Posterior vena cava (tissue), 2 donors: ENCODE measurements at places on chromosomes 4 and X. TPM values are rescaled to one million over a fixed set of nuclear protein-coding genes. Genes with fewer than 3 reads are reported as not detected.

GRCh38 chr4:65653740-65654361, 16.4 kb downstream of the EPHA5 start:
- no peak for DNase-seq

GRCh38 chr4:45064741-45065140, 338.4 kb upstream of the GNPDA2 start:
- no peak for DNase-seq

GRCh38 chr4:139175646-139176301, 1.2 kb downstream of the ELF2 start:
- DNase-seq = no peak

- no peak for DNase-seq
Measured at GRCh38 chr4:150215601-150216000, 137.4 kb downstream of the DCLK2 start.

DNA sequence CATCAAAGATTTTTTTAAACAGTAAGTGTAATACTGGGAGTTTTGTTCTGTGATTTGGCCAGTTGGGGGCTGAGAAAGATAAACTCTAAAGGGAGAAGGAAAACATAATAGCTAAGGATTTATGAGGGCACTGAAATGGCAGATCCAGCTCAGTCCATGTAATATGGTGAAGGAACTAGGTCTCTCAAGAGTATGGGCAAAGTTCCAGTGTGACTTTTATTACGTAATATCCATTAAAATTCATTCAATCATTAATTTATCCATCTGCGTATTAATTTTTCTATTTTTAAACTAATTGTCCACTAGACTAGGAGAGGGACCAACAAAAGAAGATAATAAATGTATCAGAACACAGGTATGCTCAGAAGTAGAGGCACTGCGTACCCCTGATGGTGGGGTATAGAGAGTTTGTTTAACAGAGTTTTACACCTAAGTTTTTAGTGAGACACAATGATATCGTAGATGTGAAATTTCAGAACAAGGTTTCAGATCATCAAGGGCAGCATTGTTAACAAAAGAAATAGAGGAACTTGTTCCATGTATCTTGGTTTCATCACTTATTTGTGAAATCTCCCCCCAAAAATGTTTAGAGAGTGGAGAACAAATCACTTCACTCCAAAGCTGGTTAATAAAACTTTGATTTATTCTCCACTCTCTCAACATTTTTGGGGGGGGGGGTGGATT, 351.1 kb downstream of the GRXCR1 start:
- DNase-seq = no peak

DNA sequence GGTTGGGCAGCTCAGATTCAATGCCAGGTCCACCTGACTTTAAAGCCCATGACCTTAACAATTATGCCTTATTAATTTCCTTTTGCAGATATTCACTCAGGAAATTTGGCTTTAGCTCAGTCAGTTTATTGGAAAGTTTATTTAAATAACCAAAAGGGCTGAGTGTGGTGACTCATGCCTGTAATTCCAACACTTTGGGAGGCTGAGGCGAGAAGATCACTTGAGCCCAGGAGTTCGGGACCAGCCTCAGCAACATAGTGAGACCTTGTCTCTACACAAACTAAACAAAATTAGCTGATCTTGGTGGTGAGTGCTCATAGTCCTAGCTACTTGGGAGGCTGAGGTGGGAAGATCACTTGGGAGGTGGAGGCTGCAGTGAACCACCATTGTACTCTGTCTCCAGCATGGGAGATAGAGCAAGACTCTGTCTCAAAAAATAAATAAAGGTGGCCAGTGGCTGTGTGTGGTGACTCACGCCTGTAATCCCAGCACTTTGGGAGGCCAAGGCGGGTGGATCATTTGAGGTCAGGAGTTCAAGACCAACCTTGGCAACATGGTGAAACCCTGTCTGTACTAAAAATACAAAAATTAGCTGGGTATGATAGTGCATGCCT, 43.3 kb downstream of the RHOH start:
- no peak for DNase-seq

DNA sequence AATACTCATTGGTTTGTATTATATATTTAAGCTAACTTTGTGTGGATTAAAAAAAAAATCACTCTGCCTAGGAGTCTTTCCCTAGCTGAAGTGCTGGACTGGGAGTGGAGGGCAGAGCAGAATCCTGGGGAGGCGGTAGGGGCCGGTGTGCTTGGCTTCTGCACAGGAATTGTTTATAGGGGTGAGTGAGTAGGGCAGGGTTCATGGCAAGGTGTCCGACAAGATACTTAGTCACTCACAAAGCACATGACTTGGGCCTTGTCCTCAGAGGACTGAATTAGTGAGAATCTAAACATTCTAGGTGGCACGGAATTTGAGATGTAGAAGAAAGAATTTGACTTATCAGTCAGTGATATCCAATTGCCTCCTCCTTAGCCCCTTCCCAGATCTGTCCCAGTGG, 32.2 kb downstream of the FNIP2 start:
- DNase-seq = no peak

- no peak for DNase-seq
Measured at GRCh38 chr4:53349091-53349491, 16.8 kb downstream of the SCFD2 start.

DNA sequence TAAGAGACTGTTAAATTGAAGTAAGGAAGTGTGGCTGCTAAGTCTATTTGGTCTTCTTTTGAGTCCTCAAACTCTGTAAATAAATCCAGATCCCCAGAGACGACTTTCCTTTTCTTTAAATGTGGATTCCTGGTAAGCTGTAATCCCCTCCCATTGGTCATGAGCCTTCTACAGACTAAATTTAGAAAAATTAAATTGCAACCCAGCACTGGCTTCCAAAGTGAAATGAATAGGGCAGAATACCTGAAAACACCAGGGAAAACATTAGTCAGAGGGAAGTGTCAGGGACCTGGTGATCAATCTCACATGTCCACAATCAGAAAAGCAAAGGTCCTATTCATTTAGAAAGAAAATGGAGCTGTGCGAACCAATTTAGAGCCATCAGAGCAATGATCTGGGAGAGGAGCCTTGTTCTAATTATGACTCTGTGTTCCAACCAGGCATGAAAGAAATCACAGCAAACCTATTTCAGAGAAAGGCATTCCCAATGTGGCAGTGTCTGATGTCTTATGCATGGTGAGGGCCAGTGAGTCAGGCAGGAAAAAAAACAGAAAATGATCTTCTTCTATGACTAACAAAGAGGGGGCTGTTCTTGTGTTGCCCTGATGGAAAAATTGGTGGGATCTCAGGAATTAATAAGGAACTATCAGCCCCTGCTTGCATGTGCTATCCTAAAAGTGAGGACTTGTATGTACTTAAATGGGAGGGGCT, 19.8 kb upstream of the CCDC149 start:
- no peak for DNase-seq

GRCh38 chrX:78769946-78770345, 22.4 kb downstream of the LPAR4 start:
- no peak for DNase-seq

GRCh38 chr4:156173937-156174336, 220.3 kb upstream of the CTSO start:
- no peak for DNase-seq

GRCh38 chrX:13487731-13488505, 81.5 kb upstream of the EGFL6 start:
- no peak for DNase-seq

DNA sequence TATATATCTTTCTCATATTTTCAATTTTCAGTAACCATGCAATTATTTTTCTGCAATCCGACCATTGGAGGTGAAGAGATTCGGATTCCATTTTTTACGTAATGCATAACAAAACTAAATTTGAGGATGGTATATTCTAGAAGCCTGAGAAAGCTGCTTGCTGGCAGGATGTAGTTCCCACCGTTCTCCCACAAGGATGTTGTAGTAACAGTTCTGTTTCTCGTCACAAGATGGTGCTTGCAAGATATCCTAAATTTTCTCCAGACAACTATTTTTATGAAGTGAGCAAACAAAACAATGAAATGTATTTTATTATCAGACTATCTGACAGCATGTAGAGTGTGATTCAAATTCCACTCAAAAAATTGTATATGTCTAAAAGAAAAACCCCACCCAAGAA, 10.7 kb downstream of the PWWP3B start:
- no peak for DNase-seq

DNA sequence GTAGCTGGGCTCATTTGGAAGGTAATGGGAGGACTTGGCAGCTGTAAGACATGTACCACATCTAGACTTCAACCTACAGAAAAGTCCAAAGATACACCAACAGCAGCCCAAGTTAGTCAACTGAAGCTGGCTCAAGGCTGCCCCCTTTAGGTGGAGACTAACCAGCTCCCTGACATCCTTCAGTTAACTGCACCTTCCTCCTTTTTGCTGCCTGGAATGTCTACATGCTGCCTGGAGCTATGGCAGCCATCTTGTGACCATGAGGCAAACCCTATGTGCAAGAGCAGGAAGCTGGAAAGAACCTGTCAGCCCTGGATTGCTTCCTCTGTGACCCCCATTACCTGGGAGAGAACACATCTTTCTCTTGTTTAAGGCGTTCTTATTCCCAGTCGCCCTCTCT, 25.8 kb downstream of the ARSD start:
- no peak for DNase-seq

DNA sequence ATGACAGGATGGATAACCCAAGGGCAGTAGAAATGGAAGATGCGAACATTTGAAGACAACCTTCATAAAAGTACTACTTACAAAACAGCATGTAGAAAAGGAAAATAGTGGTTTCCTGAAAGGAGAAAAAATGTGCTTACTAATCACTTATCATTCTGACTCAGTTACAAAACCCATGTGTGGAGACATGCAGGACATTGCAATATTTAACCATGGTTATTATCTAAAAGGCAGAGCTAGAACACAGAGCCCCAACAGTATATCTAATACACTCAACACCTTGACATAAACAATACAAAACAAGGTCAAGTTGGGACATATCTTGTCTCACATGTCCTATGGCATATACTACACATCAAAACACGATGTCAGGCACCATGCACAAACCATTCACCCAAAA, 55.9 kb downstream of the EIF4E start:
- DNase-seq = no peak

DNA sequence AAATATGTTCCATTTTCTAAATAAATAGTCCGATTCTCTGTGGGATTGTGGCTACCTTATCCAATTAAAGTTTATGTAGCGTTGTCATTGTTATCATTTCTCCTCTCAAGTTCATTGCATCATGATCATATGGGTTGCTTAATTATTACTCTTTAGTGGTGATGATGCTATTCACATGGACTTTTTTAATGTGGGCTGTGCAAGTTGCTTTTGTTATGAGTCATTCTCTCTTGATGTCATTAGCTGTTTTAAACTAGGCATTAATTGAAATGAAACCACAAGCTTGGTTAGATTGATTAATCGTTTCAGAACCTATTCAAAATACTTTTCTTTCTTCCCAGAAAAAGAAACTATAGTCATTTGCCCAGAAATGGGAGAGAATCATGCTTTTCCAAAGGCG, 38.2 kb downstream of the NHS start:
- DNase-seq = no peak

DNA sequence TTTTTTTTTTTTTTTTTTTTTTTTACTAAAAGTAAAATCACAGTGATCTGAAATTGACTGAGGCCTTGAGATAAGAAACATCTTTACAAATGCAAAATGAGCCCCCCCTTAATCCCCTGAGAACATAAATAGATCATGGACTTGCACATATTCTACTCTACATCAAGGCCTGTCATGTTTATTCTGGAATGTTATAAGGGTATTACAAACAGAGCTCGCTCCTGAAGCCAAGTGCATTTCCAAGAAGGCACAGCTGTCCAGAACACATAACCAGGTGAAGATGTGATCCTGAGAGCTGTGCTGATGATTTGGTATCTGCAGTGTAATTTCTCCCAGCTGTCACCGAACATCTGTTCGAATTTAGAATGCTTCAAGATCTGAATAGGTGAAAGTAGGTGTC, 384.5 kb downstream of the GPAT3 start:
- DNase-seq = no peak

- DNase-seq = no peak
Measured at GRCh38 chrX:106391284-106391911, 220.4 kb upstream of the RADX start.

DNA sequence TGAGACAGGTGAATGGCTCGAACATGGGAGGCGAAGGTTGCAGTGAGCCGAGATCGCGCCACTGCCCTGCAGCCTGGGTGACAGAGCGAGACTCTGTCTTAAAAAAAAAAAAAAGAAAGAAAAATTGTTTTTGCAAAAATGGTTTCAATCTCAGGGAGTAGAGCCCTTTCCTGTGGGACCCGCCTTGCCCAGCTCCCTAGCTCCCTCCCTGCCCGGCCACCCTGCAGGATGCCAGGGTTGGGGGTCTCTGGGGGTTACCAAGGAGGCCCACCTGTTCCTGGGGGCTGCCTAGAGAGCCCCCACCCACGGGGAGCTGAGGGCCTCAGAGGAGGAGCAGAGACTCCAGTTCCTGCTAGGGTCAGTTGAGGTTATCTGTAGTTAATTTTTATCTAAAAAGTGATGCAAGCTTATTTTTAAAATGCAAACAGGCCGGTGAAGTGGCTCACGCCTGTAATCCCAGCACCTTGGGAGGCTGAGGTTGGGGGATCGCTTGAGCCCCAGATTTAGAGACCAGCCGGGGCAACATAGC, 18.7 kb upstream of the PLCXD1 start:
- DNase-seq = peak; percentile 53

DNA sequence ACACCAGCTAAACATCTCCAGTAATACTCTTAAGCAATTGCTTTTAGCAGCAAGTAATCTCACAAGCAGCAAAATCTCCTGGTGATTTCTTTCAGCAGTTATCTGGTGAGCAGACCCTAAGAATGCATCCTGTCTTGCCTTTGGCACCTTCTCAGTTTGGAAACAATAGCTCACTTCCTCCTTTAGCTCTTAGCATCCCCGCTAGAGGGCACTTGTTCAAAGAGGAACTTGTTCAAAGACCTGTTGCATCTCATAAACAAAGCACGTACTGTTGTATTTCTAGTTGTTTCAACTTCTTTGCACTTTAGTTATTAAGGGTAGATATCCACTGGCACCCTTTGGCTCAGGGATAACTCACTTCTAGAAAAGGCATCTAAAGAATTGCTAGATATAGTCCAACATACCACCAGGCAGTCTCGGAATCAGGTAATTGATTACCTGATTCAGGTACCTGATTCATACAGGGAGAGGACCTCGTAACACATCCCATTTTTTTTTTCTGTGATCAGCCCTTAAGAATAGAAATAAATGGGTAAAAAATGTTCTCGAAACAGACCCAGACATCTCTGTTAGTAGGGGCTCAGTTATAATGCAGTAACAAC, 81.9 kb upstream of the QRFPR start:
- no peak for DNase-seq

DNA sequence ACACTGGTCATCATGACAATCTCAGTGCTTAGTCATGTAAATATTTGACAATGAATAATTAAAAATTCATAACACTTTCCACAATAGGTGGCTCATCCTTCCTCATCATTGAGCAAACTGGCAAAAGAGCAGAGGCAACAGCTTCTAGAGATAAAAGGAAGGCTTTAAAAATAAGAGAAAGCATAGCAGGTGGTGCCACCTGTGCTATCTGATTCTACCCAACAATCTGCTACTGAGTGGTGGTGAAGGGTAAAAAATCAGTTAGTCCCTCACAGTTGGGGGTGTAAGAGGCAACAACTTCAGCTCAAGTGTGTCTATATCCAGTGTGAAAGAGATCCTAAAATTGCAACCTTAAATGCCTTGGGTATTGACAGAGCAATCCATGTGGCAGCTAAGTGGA, 280.1 kb upstream of the PPARGC1A start:
- DNase-seq = no peak

- no peak for DNase-seq
Measured at GRCh38 chr4:76726176-76726575, 171.8 kb downstream of the SOWAHB start.

DCAF12L1 gene
- total RNA-seq = 1.8 TPM

HEPH gene
- total RNA-seq = 22.2 TPM

SYTL5 gene
- 0.09 TPM for total RNA-seq

AKAP14 gene
- total RNA-seq = not detected

LONRF3 gene
- 5.7 TPM for total RNA-seq

PDGFC gene
- 21.1 TPM for total RNA-seq

PAGE5 gene
- total RNA-seq = not detected

TCEAL6 gene
- total RNA-seq = not detected
